T follicular helper cell (primary cell): ENCODE measurements at places on chromosomes 2 and 18.
A peak's percentile ranks its signal among the peaks of the same experiment; 100 is the strongest.

GRCh38 chr18:21703241-21703820 is 1.2 kb downstream of the ABHD3 start:
- peak; percentile 9 for DNase-seq

- DNase-seq, result no peak
Measured at GRCh38 chr2:124875627-124876244, 850.6 kb downstream of the CNTNAP5 start.

- peak; percentile 29 for DNase-seq
Measured at GRCh38 chr18:48455555-48456478, 46.6 kb upstream of the ZBTB7C start.

- no peak for DNase-seq
Measured at GRCh38 chr2:19933351-19933981, 31.7 kb upstream of the TTC32 start.

GRCh38 chr2:58920001-58920400 is 678.9 kb upstream of the FANCL start:
- DNase-seq, result no peak

GRCh38 chr2:98750593-98751282 is 19.8 kb upstream of the MGAT4A start:
- no peak for DNase-seq

DNA sequence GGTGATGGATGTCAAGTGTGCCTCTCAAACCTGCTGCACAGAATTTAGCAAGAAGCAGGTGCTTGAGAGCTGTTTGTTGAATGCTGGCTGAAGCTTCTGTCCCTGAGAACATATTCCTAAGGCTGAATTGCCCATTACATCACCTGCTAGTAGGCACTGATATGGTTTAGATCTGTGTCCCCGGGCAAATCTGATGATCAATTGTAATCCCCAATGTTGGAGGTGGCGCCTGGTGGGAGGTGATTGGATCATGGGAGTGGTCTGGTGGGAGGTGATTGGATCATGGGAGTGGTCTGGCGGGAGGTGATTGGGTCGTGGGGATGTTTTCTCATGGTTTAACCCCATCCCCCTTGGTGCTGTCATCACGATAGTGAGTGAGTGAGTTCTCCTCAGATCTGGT is 128.0 kb downstream of the HRH4 start:
- DNase-seq, result no peak

GRCh38 chr2:241554610-241555322 is 3.8 kb upstream of the BOK start:
- no peak for DNase-seq

DNA sequence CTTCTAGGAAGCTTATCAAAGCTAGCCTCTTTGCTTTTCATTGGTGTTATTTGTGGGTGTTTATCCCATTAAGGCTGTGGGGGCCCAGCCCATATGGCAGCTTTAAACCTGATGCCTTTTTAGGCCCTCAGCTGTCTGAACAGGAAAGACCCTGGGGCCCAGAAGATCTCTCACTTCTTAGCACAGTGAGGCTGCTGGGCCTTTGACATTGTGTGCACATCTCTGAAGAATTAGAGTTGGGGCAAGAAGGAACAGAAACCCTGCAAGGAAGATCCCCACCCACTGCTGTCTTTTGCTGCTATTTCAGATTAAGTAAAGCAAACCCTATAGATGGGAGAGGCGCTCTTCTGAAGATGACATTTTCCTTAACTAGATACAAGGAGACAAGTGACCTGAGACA is 250.0 kb downstream of the SMAD2 start:
- DNase-seq, result no peak

- no peak for DNase-seq
Measured at GRCh38 chr18:6605115-6605869, 124.2 kb upstream of the ARHGAP28 start.

DNA sequence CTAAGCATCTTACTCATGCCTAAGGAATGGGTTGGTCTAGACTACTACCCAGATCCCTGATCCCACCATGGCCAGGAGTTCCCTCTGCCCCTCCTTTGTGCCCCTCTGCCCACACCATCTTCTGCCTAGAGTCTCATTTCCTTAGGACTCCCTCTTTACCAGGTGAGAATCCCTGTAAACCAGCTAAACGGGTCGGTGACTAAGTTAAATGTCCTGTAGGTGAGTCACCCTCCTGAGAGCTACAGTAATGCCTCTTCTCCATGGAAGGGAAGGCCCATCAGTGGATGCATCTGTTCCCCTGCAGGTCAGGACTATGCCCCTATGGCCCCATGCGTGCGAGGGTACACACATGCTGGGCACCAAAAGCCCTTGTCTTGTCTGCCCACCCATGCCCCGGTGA is 25.4 kb downstream of the PTGR3 start:
- DNase-seq, result no peak

DNA sequence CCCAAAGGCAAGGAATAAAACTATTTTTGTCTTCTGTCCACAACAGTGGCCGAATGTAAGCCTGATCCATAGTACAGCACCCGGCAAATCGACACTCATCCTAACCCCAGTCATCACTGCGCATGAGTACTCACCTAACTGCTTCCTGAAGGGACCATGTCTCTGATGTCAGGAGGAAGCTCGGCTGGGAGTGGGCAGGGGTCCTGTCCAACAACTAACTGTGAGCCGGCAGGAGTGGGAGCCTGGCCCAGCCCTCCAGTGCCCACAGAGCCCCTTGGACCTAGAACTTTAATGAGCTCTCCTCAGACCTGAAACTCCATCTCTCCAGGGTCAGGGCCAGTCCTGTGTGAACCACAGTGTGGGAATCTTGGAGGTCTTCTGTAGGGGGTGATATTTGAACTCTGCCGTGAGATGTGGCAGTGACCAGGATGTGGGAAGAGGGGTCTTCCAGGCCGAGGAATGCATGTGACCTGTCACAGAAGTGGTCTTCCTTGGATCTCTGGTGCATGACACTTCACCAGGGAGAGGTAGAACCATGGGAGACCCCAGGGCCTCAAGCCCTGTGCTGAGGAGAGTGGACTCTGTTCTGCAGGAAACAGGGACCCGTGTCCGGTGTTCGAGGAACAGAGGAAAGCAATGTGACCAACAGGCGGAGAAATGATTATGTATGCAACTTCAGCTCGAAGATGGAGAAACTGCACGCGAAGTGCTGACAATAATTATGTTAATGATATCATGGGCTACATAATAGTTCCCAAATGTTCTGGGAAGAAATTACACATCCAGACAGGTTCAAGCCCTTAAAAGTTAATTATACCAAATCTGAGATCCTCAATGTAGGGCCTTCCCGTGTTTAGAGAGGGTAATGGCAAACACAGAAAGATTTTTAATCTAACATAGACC is 240.1 kb upstream of the HDAC4 start:
- no peak for DNase-seq

DNA sequence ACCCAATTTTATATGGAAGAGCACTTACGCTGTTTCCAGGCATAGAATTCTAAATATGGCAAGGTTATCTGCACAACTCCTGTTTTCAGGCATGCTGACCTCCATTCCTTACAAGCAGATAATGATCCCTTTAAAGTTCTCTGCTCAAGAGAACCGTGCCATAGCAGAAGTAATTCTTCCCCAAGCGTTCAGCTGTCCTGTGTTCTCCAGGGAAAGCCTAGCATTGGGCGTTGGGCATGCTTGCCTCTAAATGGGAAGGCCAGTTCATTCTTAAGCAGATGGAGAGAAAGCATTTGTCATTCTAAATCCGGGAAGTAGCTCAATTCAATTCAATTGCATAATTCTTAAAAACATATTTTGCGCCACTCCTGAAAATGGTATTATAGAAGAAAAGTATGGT is 55.7 kb upstream of the EML4 start:
- DNase-seq, result no peak

GRCh38 chr2:48668992-48669391 is 51.3 kb downstream of the GTF2A1L start:
- no peak for DNase-seq

DNA sequence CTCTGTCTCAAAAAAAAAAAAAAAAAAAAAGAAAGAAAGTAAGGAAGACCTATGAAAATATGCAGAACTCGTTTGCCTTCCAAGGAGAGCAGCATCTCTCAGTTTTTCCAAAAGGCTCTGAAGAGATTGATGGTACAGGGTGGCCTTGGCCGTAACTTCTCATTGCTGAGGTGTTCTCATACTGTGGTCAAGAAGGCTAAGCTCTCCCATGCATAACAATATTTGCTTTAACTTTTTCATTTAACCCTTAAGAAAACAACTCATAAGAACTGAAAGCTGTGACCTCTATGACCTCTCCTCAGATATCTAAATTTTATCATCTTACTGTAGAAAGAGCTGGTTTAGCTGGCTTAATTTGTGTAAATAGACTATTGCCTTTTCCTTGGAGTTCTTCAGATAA is 37.1 kb upstream of the GATA6 start:
- no peak for DNase-seq

GRCh38 chr2:167438206-167438605 is 549.9 kb downstream of the XIRP2 start:
- no peak for DNase-seq

DNA sequence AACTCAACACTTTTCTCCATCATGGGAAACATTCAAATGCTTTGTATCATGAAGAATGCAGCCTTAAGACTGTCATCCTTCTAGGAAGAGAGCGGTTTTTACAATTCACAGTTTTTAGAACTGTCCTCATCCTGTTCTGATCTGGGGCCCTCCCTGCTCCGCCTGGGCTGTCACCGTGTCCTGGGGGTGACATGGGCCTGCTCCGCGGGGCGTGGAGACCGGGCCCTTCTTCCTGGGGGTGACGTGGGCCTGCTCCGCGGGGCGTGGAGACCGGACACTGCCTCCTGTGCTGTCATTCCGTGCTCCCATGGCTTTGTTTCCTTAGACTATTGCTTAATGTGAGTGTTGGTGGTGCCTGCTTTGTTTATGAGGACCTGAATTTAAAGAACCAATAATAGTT is 122.8 kb downstream of the TMEM18 start:
- DNase-seq, result no peak

DNA sequence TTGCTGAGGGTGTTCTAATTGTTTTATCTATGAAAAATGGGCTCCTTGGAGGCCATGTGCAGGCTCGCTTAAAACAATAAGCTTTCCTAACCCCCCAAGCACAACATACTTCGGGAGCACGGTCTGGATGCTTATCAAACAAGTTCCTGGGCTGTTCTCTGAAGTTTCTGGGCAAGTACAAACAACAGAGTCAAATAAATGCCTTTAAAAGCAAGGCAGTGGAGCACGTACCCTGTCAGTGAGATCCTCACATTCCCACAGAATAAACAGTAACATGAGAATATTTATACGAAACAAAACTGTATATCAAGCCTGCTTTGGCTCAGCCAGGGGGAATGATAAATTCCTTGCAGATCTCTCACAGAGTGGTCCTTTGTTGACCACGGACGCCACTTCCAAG is 44.8 kb downstream of the FTCDNL1 start:
- no peak for DNase-seq

DNA sequence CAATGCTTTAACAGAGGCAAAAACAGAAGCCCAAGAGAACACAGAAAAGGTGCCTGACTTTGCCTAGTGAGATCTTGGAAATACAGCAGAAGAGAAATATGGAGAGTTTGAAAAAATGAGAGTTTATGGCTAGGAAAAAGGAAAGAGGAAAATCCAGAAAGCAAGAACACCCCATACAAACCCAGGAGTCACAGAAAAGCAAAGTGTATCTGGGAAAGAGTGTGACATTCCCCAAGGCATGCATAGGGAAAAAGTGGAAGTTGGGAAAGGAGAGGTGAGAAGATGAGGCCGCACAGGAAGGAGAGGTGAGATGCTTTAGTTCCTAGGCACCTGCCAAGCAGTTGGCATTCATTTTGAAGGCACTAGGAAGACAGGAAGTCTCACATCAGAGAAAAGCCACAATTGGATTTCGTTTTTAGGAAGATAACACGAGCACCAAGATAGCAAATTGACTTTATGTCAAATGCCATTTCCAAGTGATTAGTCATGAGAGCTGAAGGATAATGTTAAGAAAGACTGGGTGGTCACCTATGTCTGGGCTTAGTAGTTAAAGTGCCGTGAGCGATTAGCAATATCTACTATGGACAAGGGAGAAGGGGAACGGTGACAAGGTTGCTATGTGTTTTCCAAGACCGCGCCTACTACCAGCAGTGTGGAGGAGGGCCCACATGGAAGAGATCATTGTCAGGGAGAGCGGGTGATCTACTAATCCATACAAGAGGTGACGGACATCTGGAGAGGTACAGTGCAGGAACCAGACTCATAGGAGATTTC is 224.1 kb upstream of the PARD3B start:
- no peak for DNase-seq

- DNase-seq, result no peak
Measured at GRCh38 chr2:46794693-46795317, 120.8 kb downstream of the MCFD2 start.

DNA sequence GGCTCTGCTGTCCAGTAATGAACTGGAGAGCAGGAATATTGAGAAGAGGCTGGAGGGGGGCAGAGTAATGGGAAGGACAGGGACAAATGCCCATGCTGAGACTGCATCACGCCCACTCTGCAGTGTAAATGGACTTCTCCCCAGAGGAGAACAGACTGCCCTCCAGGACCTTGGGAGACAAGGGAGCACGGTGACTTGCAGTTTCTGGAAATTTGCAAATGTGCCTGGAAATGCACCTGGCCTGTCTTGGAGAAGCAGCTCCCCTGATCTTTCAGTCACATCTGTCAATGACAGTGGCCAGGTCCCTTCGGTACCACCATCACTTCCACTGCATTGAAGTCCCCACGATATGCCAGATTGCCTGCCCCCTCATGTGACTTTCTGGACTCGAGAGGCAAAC is 178.7 kb upstream of the SH3BP4 start:
- no peak for DNase-seq

- DNase-seq, result no peak
Measured at GRCh38 chr2:3469486-3469885, 49.8 kb downstream of the ADI1 start.

GRCh38 chr2:45649858-45650811 is 1.3 kb upstream of the PRKCE start:
- DNase-seq, result peak; percentile 57

DNA sequence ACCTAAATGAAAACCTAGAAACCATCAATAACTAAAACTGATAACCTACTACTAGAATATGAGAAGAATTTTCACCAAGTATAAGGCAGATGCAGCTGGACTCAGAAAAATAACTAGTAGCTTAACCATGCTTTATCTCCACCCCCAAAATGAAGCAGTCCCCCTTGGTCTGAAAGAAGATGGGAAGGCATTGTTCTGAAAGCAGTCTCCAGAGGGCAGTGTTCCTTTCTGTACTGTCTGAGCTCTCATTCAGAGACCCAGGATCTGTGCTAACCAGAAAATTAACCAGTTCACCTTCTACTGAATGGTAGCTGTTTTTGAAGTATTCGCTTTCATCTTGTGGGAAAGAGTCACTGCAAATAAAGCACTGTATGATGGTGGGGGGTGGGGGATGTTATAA is 273.0 kb downstream of the PDE11A start:
- no peak for DNase-seq

- no peak for DNase-seq
Measured at GRCh38 chr18:8332286-8332685, 277.0 kb upstream of the RAB12 start.

- DNase-seq, result no peak
Measured at GRCh38 chr2:123468071-123468470, 557.0 kb upstream of the CNTNAP5 start.
